CD4-positive, CD25-positive, alpha-beta regulatory T cell (primary cell): ENCODE measurements at places on chromosomes 12 and 14. TPM values are rescaled to one million over a fixed set of nuclear protein-coding genes. Genes with fewer than 3 reads are reported as not detected.

DNA sequence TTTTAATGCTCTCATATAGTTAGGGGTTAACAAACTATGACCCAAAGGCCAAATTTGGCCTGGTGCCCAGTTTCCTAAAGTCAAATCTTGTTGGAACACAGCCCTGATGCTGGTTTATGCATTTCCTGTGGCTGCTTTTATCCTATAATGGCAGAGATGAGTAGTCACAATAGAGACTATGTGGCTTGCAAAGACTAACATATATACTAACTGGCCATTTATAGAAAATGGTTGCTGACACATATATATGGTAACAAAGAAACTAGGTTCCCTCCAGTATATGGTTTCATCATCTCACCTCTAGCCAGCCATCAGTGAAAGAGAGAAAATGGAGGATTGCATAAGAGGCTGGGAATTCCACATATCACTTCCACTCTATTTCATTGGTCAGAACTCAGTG lies 10.8 kb downstream of the NAV3 start:
- DNase-seq, result no peak

DNA sequence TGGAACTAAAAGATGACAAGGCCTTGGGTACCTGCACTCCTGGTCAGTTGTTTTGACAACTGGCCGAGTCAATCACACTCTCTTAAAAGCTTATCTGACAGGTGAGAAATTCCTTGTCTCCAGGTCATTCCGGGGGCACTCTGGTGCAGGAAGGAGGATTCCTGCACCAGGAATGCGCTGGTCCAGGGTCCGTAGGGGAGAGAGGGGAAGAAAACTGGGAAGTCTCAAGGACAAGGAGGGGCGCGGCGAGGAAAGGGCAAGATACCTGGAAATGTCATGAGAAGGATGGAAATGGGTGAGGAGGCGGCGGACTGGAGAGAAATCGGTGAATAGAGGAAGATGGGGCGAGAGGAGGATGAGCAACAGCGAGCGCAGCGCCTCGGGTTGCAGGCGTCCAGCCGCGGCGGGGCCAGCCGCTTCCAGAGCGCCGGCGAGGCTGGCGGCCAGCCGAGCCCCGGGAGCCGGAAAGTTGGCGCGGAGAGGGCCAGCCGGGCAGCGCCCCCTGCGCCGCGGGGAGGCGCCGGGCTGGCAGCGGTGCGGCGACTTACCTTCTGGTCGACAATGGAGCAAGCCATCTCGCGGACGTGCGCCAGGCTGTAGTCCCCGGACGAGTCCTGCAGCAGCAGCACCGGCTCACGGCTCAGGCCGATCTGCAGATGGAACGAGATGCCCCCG lies 809 bp downstream of the PRKD1 start:
- DNase-seq, result no peak

GRCh38 chr14:33972583-33973081 lies 21.8 kb upstream of the EGLN3 start:
- no peak for DNase-seq

- DNase-seq, result no peak
Observed at GRCh38 chr14:76228138-76228537, 76.4 kb downstream of the GPATCH2L start.

FERMT2 gene
- total RNA-seq, result 0.22 TPM
